ENCODE measurements at places on chromosomes 7 and 10.

- peak; percentile 24 for DNase-seq
Observed at GRCh38 chr7:114084472-114085312, 165.9 kb upstream of the PPP1R3A start.

DNA sequence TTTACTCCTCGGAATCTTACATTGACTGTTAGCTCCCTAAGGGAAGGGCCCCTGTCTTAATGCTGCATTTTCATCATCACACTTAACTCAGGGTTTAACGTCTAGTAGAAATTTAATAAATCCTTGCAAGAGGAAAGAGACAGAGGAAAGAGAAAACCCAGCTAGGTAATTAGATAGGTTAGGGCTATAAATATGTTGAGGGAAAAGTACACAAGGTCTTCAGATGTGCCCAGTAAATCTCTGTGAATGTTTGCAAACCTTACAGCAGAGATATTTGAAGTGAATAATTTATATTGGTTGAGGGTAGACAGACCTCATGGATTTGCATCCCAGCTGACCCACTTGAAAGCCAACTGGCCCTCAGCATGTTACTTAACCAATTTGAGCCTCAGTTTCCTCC is 315.5 kb upstream of the NPVF start:
- DNase-seq, result no peak

- DNase-seq, result no peak
Observed at GRCh38 chr10:12975906-12976305, 25.6 kb downstream of the CCDC3 start.

DNA sequence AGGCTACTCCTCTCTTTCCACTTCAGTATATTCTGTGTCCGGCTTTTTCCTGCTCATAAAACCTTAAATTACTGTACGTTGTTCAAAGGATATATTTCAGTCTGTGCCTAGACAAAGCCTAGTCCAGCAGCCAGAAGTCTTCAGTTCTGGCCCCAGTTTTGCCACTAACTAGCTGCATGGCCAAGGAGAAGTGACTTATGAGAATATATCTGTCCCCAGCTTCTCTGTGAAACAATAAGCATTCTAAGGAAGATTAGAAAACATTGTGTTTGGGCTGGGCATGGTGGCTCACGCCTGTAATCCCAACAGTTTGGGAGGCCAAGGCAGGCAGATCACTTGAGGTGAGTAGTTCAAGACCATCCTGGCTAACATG is 105.0 kb upstream of the HDAC9 start:
- DNase-seq, result no peak

DNA sequence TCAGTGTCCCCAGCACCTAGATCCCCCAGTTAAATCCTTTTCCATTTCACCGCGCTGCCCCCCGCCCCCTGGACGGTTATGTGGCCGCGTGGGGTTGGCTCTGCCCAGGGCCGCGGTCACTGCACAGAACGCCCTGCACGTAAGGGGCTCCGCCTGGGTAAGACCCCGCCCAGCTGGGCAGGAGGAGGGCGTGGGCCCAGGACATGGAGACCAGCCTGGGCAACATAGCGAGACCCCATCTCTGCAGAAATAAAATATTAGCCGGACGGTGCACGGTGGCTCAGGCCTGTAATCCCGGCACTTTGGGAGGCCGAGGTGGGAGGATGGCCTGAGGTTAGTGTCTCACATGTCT is 650 bp upstream of the ZFAND2A start:
- DNase-seq, result peak; percentile 49

DNA sequence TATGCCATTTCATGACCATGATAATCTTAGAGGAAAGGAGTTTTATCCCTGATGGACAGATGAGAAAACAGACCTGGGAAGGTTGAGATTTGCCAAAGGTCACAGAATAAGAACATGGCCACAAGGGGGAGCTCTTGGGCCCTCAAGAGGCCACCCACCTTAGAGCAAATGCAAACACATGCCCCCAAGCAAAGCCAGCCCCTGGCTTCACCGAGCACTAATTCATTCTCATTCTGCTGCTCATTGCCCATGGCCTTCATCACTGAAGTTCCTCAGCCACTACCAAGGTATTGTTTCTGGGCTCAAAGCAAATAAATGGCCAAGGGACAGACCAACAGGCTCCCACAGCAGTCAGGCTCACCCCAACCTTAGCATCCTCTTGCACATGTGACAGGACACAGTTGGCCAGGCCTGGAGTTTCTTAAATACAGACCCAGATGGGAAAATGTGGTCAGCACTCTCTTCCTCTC is 44.2 kb downstream of the PDLIM1 start:
- DNase-seq, result peak; percentile 75

- no peak for DNase-seq
Observed at GRCh38 chr7:27438881-27439589, 196.4 kb downstream of the EVX1 start.

- DNase-seq, result no peak
Observed at GRCh38 chr10:132945125-132945893, 2.9 kb upstream of the CFAP46 start.

- peak; percentile 60 for DNase-seq
Observed at GRCh38 chr10:22252801-22253579, 35.2 kb upstream of the EBLN1 start.

- peak; percentile 17 for DNase-seq
Observed at GRCh38 chr10:84008878-84009277, 130.4 kb upstream of the GHITM start.

DNA sequence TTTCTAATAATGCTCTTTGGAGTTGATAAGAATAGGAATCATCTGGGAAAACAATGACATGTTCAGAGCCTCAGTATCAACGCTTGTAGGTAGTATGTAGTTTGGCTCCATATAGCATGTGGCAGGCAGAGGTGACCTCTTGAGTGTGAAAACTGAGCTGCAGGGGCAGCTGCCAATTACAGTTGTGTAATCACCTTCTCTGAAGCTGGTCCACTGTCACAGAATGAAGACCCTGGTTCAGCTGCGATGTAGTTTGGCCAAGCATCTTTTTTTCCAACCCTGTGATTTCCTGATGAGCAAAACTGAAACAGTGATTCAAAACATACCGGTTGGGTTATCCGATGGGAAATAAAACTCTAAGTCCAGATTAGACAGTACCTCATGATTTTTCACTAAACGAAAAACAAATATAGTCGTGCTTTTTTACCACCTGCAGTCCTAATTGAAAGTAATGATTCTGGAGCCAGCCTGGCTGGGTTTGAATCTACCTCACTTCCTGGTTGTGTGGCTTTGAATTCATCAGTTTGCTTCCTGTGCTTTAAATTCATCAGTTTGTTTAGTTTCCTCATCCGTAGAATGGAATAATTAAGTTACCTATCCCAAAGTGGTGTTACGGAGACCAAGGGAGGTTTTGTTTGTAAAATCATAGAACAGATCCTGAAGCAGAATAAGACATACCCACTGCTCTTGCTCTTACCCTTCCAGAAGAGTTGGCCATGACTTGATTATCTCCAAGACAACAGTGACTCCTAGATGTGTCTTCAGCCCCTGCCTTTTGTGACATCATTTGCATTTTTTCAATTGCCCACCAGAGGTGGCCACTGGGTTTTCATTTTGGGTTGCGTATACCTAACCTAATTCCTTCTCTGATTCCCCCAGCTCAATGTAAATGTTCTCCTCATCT is 87.4 kb downstream of the CELF2 start:
- DNase-seq, result no peak

- DNase-seq, result peak; percentile 82
Observed at GRCh38 chr7:113421696-113422330, 303.5 kb upstream of the SMIM30 start.

GRCh38 chr10:121616291-121616690 is 18.0 kb upstream of the FGFR2 start:
- DNase-seq, result no peak

DNA sequence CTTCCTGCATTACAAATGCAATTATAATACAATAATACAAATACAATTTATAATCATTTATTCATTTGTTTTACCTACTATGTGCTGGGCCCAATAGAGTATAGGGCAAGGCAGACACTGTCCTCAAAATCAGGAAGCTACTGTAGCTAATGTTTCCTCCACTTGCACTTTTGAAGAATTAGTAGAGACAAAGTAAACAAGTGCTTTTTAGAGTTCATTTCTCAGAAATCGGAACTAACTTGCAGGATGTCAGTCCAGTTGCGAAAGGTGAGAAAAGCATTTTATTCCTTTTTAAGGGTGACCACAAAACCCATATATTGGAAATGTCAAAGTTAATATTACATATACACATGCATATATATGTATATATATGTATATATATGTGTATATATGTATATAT is 14.2 kb downstream of the ADRB1 start:
- DNase-seq, result no peak

DNA sequence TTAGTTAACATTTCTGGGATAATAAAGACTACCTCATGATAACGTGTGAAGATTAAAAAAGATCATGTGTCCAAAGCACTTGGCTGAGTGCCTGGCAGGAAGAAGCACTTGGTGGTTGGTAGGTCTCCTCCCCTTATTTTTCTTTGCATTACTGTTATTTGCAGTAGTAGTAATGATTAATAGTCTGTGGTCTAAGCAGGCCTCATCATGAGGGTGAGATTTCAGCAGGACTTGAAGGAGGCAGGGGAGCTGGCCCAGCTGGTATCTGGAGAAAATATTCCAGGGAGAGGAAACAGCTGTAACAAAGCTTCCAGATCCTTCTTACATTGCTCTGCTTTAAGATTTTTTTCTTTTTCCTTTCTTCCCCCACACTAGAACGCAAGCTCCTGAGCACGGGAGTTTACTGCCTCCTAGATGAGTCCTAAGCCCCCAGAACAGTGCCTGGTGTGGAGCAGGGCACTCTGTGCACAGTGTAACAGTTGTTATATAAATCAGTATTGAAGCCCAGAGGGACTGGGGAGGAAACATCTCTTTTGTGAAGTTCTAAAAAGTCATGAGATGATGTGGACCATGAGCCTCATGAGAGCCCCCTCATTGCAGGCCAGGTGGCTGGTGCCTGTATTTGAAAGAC is 31.1 kb upstream of the RHEB start:
- peak; percentile 64 for DNase-seq

- no peak for DNase-seq
Observed at GRCh38 chr7:50664937-50665336, 99.7 kb upstream of the DDC start.
